ENCODE measurements at places on chromosomes 3 and 15.
A peak's percentile ranks its signal among the peaks of the same experiment; 100 is the strongest.

- no peak for DNase-seq
These were observed 18.0 kb upstream of the TSC22D2 start for GRCh38 chr3:150390087-150390486.

- no peak for DNase-seq
These were observed 143.2 kb downstream of the RAP2B start for GRCh38 chr3:153305189-153305588.

- DNase-seq: no peak
These were observed 166.0 kb upstream of the SATB1 start for GRCh38 chr3:18591120-18591519.

DNA sequence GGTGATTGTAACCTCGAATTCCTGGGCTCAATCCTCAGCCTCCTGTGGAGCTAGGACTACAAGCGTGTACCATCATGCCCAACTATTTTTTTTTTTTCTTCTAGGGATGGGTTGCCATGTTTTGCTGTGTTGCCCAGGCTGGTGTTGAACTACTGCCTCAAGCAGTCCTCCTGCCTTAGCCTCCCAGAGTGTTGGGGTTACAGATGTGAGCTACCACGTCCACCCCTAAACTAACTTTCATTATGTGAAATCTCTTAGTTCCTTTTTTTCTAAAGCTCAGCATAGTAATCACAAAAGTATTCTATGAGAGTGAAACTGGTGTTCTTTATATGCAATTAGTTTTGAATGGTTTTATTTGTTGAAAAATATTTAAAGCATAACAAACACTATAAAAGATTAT, 92.1 kb downstream of the XRN1 start:
- DNase-seq: no peak

DNA sequence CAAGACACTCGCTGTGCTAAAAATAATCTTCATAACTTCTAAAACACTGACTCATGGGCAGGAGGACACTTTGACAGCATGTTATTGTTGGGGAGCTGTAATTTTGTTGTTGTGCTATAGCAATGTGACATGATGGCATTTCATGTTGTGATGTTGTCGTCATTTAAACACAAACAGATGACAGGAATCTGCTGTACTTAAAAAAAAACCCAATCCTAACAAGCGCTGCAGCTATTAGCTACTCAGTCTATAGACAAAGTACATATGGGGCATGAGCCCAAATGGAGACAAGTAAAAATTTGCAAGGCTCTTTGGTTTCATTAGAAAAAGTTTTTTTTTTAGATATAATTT, 828 bp upstream of the ATOSA start:
- no peak for DNase-seq

DNA sequence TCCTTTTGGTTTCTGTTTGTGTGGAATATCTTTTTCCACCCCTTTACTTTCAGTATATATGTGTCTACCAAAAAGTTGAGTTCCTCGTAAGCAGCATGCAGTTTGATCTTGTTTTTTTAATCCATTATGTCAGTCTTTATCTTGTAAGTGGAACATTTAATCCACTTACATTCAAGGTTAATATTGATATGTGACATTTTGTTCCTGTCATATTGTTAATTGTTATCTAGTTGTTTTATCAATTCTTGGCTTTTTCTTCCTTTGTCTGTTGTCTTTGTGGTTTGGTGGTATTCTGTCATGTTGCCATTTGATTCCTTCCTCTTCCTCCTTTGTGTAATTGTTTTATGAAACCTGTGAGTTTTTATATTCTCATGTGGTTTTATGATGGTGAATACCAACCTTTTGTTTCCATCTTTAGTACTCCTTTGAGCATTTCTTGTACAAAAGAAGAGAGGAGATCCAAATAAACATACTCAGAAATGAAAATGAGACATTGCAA, 43.4 kb upstream of the XCR1 start:
- peak; percentile 33 for DNase-seq

DNA sequence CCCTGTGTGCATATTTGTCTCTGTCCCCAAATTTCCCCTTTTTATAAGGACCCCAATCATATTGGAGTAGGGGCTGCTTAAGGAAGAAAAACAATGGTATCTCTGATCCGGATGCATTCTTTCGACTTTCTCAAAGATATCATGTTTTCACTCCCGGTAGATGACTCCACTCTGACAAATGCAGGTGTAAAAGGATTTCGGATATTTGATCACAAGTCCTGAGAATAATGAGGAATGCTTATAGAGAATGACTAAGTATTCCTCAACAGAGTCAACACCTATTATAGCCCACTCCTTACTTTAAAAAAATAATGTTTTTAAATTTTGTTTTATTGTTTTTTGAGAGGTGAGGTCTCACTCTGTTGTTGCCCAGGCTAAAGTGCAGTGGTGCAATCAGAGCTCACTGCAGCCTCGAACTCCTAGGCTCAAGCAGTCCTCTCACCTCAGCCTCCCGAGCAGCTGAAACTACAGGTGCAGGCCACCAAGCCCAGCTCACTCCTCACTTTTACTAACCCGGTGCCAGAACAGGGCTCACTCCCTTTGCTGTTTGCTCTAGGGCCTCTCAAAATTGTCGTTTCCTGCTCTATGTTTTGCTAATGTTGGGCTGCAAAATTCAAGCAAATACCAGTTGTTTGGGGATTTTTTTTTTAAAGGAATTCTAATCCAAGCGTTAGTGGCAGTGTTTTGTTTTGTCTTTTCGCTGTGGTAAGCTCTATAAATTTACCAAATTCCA, 24.6 kb downstream of the COL8A1 start:
- no peak for DNase-seq

- DNase-seq: no peak
These were observed 138.2 kb downstream of the UBE2E2 start for GRCh38 chr3:23341147-23341838.

- no peak for DNase-seq
These were observed 23.2 kb downstream of the LIPC start for GRCh38 chr15:58454950-58455401.

GRCh38 chr3:15629860-15630597, 28.5 kb downstream of the BTD start:
- peak; percentile 82 for DNase-seq

- no peak for DNase-seq
These were observed 30.5 kb upstream of the GALNT15 start for GRCh38 chr3:16143861-16144447.

DNA sequence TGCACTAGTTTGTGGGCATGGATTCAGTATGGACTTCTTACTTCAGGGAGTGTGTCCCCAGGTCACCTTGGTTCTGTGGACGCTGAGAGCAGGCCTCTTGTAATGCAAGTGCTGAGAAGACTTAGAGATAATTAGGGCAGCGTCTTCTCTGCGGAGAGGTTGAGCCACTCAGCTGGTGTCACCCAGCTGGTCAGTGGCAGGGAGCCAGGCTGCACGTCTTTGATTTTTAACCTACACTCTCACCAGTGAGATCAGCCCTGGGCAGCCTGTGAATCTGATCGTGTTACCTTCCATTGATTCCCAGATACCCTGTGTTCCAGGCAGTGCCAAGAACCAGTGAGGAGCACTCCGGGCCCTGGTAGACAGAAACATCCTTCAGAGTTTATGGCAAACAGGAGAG, 92.6 kb downstream of the SLCO3A1 start:
- no peak for DNase-seq

GRCh38 chr15:79881668-79882067, 15.1 kb downstream of the MTHFS start:
- no peak for DNase-seq

GRCh38 chr3:120102232-120102631, 8.0 kb upstream of the GSK3B start:
- DNase-seq: no peak

DNA sequence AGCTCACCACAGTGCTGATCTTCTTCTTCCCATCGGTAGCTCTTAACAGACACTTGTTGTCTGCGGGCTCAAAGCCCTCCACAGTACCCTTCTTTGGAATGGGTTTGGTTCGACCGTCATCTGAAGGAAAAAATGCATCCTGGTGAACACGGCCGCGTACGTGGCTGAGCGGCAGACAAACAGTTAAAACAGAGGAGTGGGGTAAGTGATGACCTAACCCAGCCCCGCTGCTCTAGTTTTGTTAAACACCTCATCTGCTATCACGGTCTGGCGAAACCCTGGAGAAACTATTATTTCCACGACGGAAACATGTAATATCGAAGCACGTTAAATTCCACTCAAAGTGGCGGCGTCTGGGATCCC, 725 bp downstream of the SRP14 start:
- DNase-seq: no peak

- no peak for DNase-seq
These were observed 20.4 kb downstream of the KPNA4 start for GRCh38 chr3:160544844-160545503.

DNA sequence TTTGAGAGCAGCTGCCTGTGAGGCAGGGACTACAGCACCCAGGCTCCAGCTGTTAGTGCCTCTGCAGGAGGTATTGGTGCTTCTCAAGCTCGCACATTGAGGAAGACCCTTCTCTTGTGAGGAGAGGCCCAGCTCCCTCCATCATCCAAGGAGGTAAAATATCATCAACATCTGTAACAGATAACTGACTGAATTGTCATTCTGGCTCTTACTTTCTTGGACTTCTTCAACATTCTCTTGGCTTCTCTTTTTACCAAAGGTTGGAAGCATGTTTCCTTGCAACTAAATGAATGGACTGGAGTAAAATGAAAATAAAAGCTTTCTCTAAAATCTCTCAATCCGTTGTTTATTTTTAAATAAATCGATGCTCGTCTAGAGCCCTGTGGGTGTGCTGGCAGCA, 53.1 kb upstream of the PXYLP1 start:
- no peak for DNase-seq

GRCh38 chr3:3531476-3531875, 267.8 kb upstream of the LRRN1 start:
- DNase-seq: no peak

DNA sequence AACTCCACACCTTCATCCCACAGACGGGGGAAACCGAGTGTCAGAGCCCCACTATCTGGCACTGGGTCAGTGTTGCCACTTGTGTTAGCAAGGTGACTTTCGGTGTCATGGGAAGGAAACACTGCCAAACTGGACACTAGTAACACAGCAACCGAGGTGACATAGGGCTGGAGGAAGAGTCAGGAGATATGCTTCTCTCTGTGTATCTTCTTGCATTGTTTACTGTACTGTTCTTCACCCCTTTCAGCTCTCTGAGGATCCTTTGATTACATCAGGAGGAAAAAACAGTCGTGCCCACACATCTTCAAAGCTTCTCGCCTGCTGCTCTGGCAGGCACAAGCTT, 109.4 kb upstream of the RAD18 start:
- no peak for DNase-seq

DNA sequence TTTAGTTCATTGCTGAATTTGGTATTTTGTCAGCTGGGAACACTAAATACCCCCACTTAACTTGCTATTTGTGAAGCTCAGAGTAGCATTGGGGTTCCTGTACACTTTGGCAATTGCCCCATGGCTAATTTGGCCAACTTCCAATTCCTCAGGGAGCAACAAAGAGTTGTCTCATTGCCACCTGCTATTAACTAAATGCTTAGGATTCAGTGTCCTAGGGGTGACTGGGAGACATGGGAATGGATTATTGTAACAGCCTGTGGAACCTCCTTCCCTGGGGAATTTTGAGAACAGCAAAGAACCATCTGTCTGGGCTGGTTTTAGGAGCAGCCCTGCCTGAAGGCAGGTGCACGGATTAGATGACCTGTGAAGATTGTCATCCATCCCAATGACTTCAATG, 437.4 kb upstream of the TPRG1 start:
- no peak for DNase-seq

GRCh38 chr3:115831864-115832263, 208.6 kb downstream of the GAP43 start:
- DNase-seq: no peak

- no peak for DNase-seq
These were observed 137.1 kb upstream of the THBS1 start for GRCh38 chr15:39443659-39444219.

DNA sequence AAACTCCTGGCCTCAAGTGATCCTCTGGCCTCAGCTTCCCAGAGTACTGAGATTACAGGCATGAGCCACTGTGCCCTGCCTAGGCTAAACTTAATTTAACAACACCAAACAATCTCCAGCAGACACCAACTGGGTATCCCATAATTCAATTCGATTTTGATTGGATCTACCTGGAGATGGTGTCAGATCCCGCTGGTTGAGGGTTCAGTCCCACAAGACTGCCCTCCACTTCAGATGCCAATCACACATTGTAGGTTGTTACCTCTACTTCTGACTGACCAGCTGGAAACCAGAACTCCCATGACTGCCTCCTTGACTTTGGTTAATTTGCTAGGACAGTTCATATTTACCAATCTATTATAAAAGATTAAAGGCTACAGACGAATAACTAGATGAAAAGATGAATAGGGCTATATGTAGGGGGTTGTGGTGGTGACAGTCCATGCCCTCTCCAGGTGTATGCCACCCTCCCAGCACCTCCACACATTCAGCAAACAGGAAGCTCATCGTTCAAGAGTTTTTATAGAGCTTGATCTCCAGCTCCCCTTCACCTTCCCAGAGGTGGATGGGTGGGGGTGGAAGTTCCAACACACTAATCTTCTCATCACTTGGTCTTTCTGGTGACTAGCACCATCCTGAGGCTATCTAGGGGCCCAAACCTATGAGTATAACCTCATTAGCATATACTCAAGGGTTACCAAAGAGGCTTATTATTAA, 9.3 kb downstream of the B2M start:
- peak; percentile 73 for DNase-seq

DNA sequence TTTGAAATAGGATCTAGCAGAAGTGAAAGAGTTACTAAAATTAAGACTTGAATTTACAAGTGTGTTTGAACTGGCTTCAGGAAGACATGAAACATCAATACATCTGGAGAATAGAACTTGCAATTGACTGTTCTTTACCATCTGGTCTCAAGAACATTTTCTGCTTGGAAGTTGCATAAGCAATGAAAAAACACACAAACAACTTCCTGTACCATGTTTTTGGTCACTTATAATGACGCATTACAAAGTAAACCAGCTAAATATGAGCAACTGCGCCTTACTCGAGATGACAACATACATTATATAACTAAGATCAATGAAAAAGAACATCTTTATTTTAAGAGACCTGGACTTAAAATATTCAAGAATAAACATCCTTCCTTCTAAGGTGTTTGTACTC, 112.5 kb downstream of the TIGIT start:
- no peak for DNase-seq

DNA sequence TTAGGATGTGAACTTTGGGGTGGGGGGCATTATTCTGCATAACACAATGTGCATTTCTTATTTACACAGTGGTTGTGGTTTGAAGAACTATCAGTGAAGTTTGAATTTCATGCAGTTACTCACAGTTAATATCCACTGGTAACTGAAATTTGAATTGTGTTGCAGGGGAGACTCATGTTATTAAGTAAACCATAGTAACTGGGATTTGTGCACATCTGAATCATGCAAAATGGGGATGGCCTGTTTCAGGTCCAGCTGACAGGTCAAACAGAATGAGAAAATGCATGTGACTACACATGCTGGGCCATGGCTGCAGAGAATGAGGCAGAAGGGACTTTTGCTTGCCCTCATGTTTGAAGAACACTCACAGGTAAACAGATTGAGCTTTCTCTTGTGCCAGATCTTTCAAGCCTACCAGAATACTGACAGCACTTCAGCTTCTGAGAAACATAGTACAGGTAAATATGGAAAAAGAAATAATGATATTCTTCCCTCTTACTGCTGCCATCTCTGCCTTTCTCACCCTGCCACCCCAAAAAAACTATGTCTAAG, 115.0 kb downstream of the POLQ start:
- DNase-seq: no peak

- DNase-seq: no peak
These were observed 113.3 kb downstream of the FRMD4B start for GRCh38 chr3:69272556-69272955.

- DNase-seq: no peak
These were observed 14.2 kb downstream of the LRIG1 start for GRCh38 chr3:66486646-66487045.

- no peak for DNase-seq
These were observed 105.2 kb upstream of the DPPA4 start for GRCh38 chr3:109442531-109442930.

Measured in CD4-positive, alpha-beta T cell treated with Interleukin-10 for 1 hour (primary cell).